Natural killer cell treated with Interleukin-12 subunit alpha and Interleukin-12 subunit beta and Interleukin-15 and Interleukin-18, amount 100 ng/mL, for 72 hours (primary cell): ENCODE measurements at places on chromosomes 2 and 18. TPM values are rescaled to one million over a fixed set of nuclear protein-coding genes. Genes with fewer than 3 reads are reported as not detected.

The AP1S3 gene
- total RNA-seq, result 5.6 TPM

The SAG gene
- total RNA-seq, result 0.05 TPM

The SERPINB4 gene
- not detected for total RNA-seq

The TSPYL6 gene
- not detected for total RNA-seq

The CRYGC gene
- total RNA-seq, result not detected

The IL1B gene
- total RNA-seq, result 1.8 TPM

The VWA3B gene
- not detected for total RNA-seq

The PAX8 gene
- total RNA-seq, result 0.64 TPM

The PLGLB2 gene
- total RNA-seq, result 1.9 TPM

The SLC14A1 gene
- total RNA-seq, result 2.3 TPM

The CNGA3 gene
- total RNA-seq, result not detected

The PFN4 gene
- 1.2 TPM for total RNA-seq

The HOXD12 gene
- total RNA-seq, result not detected

The POTEJ gene
- not detected for total RNA-seq

The PPIG gene
- total RNA-seq, result 42.8 TPM

The RAD51AP2 gene
- not detected for total RNA-seq

The NT5DC4 gene
- not detected for total RNA-seq

The TMSB10 gene
- 3,073 TPM for total RNA-seq

The REL gene
- total RNA-seq, result 77.0 TPM

The PPP3R1 gene
- 90.7 TPM for total RNA-seq

GRCh38 chr2:150129921-150130575, 357.4 kb downstream of the RND3 start:
- H3K27me3 ChIP-seq, result no peaks in the 10 kb centered on the region
- no peaks in the 10 kb centered on the region for H3K36me3 ChIP-seq
- no peak overlapping the region for H3K4me3 ChIP-seq
- H3K4me1 ChIP-seq, result no peaks in the 10 kb centered on the region
- DNase-seq, result no peak
- no peak overlapping the region for H3K27ac ChIP-seq

- no peaks in the 10 kb centered on the region for H3K4me1 ChIP-seq
- peaks cover 10% of the 10 kb centered on the region for H3K36me3 ChIP-seq
- H3K27me3 ChIP-seq, result peaks cover 41% of the 10 kb centered on the region
- H3K4me3 ChIP-seq, result no peak overlapping the region
Observed at GRCh38 chr2:17543131-17543660, 2.7 kb downstream of the VSNL1 start.

DNA sequence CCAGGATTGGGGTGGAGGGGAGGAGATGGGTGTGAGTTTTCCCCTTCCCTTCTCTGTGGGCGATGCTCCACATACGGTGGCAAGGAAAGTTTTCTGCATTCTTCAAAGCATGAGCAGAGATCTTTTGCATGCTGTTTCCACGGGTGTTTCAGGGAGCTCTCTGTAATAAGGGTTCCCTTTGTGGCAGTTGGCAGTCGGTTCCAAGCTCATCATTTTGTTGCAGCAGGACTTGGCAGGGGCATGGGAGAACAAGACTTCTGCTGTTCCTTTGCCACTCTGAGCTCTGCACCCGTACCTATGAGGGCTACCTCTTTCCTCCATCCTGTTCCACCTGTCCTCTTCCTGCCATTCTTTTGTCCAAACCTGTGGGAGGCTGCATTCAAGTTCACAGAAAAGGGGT, 71.3 kb upstream of the SPRED2 start:
- no peak overlapping the region for H3K27ac ChIP-seq
- peaks cover 25% of the 10 kb centered on the region for H3K27me3 ChIP-seq
- DNase-seq, result no peak
- no peaks in the 10 kb centered on the region for H3K36me3 ChIP-seq

- H3K4me3 ChIP-seq, result no peak overlapping the region
- H3K27ac ChIP-seq, result no peak overlapping the region
- H3K27me3 ChIP-seq, result no peaks in the 10 kb centered on the region
- H3K4me1 ChIP-seq, result no peaks in the 10 kb centered on the region
- peaks cover 3% of the 10 kb centered on the region for H3K36me3 ChIP-seq
Observed at GRCh38 chr18:68764016-68764415, 33.9 kb upstream of the CCDC102B start.

- H3K4me3 ChIP-seq, result no peak overlapping the region
- H3K4me1 ChIP-seq, result peaks cover 7% of the 10 kb centered on the region
- no peaks in the 10 kb centered on the region for H3K36me3 ChIP-seq
- H3K27me3 ChIP-seq, result peaks cover 12% of the 10 kb centered on the region
Observed at GRCh38 chr2:239932881-239933735, 92.0 kb downstream of the NDUFA10 start.

GRCh38 chr18:2853926-2854664, 7.3 kb downstream of the EMILIN2 start:
- no peak overlapping the region for H3K4me3 ChIP-seq
- no peaks in the 10 kb centered on the region for H3K36me3 ChIP-seq
- no peak overlapping the region for H3K27ac ChIP-seq
- H3K27me3 ChIP-seq, result peaks cover 11% of the 10 kb centered on the region

- H3K4me3 ChIP-seq, result no peak overlapping the region
- no peaks in the 10 kb centered on the region for H3K27me3 ChIP-seq
- H3K4me1 ChIP-seq, result peaks cover 22% of the 10 kb centered on the region
- DNase-seq, result no peak
Observed at GRCh38 chr2:138550172-138550571, 48.6 kb downstream of the SPOPL start.

- no peak overlapping the region for H3K4me3 ChIP-seq
- peaks cover 10% of the 10 kb centered on the region for H3K27me3 ChIP-seq
- no peak for DNase-seq
- H3K36me3 ChIP-seq, result no peaks in the 10 kb centered on the region
- H3K27ac ChIP-seq, result no peak overlapping the region
Observed at GRCh38 chr2:204046145-204046544, 109.6 kb downstream of the ICOS start.

DNA sequence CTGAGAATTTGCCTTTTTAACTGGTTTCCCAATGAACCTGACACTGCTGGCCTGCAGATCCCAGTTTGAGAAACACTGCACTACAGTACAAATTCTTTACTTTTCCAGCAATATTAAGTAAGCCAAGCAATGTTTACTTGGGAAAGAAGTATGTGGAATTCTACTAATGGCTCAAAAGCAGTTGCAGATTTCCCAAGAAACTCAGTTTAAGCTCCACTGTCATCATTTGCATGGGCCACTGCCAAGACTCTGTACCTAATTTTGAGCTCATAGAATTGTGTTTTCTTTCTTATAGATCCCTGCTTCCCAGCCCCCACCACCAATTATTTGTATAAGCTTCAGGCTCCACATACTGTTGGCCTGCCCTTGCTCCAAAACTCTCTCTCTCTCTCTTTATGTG, 676.1 kb downstream of the RNF144A start:
- peaks cover 14% of the 10 kb centered on the region for H3K36me3 ChIP-seq
- H3K27ac ChIP-seq, result no peak overlapping the region
- H3K4me1 ChIP-seq, result peaks cover 34% of the 10 kb centered on the region
- H3K27me3 ChIP-seq, result no peaks in the 10 kb centered on the region
- H3K4me3 ChIP-seq, result no peak overlapping the region

DNA sequence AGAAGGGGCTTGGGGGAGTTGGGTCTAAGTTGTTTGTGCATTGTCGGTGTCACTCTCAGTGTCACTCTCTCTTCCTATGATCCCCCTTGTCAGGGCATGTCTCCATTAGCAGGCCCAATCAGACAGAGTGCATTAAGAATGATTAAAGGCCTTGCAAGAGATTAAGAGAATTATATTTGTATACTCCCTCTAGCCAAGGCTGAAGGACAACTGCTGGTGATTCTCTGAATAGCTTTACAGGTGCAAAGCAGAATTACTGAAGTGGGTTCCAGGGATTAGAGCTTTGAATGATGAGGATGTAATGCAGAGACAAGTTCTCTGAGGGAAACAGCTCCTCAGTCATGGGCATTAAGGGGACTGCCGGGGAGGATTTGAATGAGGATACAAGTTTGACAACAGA, 104.8 kb upstream of the LGALSL start:
- no peak for DNase-seq
- peaks cover 9% of the 10 kb centered on the region for H3K27me3 ChIP-seq
- H3K36me3 ChIP-seq, result peaks cover 6% of the 10 kb centered on the region
- no peak overlapping the region for H3K4me3 ChIP-seq
- peaks cover 3% of the 10 kb centered on the region for H3K4me1 ChIP-seq

DNA sequence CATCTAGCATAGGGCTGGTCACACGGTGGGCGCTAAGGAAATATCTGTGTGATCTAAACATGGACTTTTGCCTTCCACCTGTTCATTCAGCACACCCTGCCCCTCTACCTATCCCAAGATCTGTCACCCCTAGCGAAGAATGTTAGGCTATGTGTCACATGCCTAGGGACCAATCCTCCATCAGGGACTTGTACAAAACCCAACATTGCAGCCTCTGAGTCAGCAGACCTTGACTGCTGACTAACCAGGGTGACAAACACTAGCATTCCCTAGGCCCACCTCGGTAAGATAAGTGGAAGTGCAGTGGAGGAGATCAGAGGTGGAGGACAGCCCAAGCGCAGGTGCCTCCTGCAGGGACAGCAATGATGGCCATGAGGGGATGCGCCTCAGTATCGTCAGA, 99.2 kb downstream of the SOX11 start:
- no peak overlapping the region for H3K27ac ChIP-seq
- no peaks in the 10 kb centered on the region for H3K4me1 ChIP-seq
- H3K27me3 ChIP-seq, result no peaks in the 10 kb centered on the region
- DNase-seq, result no peak
- no peak overlapping the region for H3K4me3 ChIP-seq

- no peak overlapping the region for H3K4me3 ChIP-seq
- H3K4me1 ChIP-seq, result no peaks in the 10 kb centered on the region
- DNase-seq, result no peak
- no peak overlapping the region for H3K27ac ChIP-seq
Observed at GRCh38 chr18:39752351-39752750, 2186.8 kb upstream of the CELF4 start.

GRCh38 chr2:177942731-177943130, 129.8 kb downstream of the PDE11A start:
- no peak for DNase-seq
- H3K4me1 ChIP-seq, result no peaks in the 10 kb centered on the region
- H3K27ac ChIP-seq, result no peak overlapping the region
- no peaks in the 10 kb centered on the region for H3K36me3 ChIP-seq

GRCh38 chr2:157059036-157059435, 198.5 kb upstream of the GALNT5 start:
- H3K36me3 ChIP-seq, result no peaks in the 10 kb centered on the region
- H3K4me3 ChIP-seq, result no peak overlapping the region
- no peak for DNase-seq
- no peaks in the 10 kb centered on the region for H3K27me3 ChIP-seq

DNA sequence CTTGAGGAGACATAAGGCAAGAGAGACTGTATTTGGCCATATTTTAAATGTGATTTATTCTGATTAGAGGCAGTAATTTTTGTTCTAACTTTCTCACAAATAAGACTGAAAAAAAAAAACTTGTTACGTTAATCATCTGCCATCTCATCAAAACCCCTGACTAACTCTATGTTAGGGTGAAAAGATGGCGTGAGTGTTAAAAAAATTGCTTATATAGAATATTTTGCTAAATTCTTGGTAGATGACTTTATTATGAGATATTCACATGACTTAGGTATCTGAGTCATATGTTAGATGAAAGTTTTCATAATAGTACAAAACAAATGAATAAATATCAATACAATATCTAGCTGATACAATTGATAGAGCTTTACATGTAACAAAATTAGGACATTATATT, 1508.7 kb upstream of the TMEFF2 start:
- no peak overlapping the region for H3K4me3 ChIP-seq
- H3K4me1 ChIP-seq, result no peaks in the 10 kb centered on the region
- H3K36me3 ChIP-seq, result no peaks in the 10 kb centered on the region
- H3K27ac ChIP-seq, result no peak overlapping the region
- no peaks in the 10 kb centered on the region for H3K27me3 ChIP-seq

GRCh38 chr2:231191896-231192872, 6.2 kb upstream of the ARMC9 start:
- no peak overlapping the region for H3K4me3 ChIP-seq
- DNase-seq, result no peak
- peaks cover 19% of the 10 kb centered on the region for H3K27me3 ChIP-seq
- no peak overlapping the region for H3K27ac ChIP-seq
- H3K4me1 ChIP-seq, result no peaks in the 10 kb centered on the region

GRCh38 chr2:181697571-181697970, 17.3 kb upstream of the NEUROD1 start:
- no peak overlapping the region for H3K27ac ChIP-seq
- no peaks in the 10 kb centered on the region for H3K4me1 ChIP-seq
- peaks cover 2% of the 10 kb centered on the region for H3K36me3 ChIP-seq
- H3K4me3 ChIP-seq, result no peak overlapping the region
- no peak for DNase-seq
- H3K27me3 ChIP-seq, result peaks cover 21% of the 10 kb centered on the region

DNA sequence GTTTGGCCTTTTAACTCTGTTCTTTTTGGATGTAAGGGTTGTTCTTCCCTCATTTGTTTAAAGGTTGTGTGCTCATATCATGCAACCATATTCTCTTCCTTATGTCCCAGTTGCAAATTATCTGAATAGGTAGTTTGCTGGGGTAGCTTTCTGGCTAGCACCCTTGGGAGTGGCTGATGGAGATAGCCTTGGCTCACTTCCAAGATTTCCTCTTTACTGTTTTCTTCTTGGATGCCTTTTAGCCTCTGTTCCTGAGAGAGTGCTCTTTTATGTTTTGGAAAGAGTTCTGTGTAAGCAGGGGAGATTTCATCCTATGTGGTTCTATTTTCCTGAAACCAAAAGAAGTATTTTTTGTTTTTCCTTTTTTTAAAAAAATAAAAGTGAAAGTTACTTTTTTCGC, 25.4 kb downstream of the USP14 start:
- peaks cover 4% of the 10 kb centered on the region for H3K4me1 ChIP-seq
- no peak overlapping the region for H3K4me3 ChIP-seq
- no peak overlapping the region for H3K27ac ChIP-seq
- no peaks in the 10 kb centered on the region for H3K27me3 ChIP-seq
- peaks cover 24% of the 10 kb centered on the region for H3K36me3 ChIP-seq
- no peak for DNase-seq

DNA sequence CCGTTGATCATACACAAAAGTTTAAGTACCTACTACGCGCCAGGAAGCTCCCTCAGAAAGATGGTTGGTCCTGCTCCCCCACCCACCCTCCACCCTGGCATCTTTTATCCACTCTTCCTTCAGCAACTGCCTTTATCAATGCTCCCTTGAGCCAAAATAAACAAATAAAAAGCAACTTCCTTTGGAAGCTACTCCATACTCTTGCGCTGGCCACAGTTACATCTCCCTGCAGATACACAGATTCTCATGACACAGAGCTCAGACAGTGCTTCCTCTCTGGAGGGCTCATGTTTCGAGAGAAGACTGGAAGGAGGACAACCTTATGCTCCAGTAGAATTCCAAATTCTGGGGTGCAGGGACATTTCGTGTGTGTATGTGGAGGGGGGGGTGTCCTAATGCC, 3.8 kb upstream of the STEAP3 start:
- no peaks in the 10 kb centered on the region for H3K4me1 ChIP-seq
- DNase-seq, result no peak
- no peak overlapping the region for H3K27ac ChIP-seq
- no peaks in the 10 kb centered on the region for H3K36me3 ChIP-seq

- H3K36me3 ChIP-seq, result peaks cover 16% of the 10 kb centered on the region
- no peak overlapping the region for H3K4me3 ChIP-seq
- no peaks in the 10 kb centered on the region for H3K27me3 ChIP-seq
- no peak overlapping the region for H3K27ac ChIP-seq
- H3K4me1 ChIP-seq, result peaks cover 33% of the 10 kb centered on the region
Observed at GRCh38 chr2:144470334-144470733, 49.6 kb downstream of the ZEB2 start.
